ENCODE measurements at places on chromosomes 6 and 20.

DNA sequence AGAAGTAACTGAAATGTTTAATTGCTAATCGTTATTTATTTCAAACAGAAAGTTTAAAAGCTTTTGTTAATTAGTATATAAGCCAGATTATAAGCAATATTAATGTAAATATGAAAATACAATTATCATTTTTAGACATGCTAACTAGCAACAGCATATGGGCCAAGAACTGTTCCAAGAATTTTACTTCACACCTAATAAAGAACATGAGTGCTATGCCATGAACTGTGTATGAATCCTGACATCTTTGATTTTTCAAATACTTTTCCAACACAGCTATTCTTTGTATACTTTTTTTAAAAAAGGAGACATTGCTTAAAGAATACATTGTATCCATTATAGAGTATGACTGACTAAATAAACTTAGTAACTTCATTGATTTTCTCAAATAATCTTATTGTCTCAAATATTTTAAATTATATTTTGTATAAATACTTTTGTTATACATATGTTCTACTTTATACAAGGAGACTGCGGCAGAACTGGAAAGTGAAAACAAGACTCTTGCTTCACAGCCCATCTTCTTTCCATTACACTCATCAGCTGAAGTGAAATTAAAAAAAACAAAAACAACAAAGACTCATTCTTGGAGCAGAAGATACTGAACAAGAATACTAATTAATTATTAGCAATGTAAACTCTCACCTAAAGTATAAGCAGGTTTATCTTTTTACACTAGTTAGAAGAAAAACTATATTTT is 89.9 kb downstream of the EPHA7 start:
- DNase-seq = no peak

DNA sequence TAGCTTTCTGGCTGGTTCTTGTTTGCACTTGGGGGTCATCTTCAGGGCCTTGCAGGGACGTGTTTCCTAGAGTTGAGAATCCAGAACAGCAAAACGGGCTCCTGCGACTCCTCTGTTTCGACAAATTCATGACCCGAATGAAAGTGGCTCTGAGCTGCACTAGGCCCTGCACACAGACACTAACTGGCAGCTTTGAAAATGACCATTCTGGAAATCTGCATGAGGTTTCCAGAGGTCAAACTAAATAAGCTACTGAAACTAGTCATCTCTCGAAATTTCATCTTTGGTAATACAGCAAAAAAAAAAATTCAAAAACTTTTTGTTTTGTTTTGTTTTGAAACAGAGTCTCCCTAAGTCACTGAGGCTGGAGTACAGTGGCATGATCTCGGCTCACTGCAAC is 15.5 kb upstream of the BMP7 start:
- DNase-seq = no peak

DNA sequence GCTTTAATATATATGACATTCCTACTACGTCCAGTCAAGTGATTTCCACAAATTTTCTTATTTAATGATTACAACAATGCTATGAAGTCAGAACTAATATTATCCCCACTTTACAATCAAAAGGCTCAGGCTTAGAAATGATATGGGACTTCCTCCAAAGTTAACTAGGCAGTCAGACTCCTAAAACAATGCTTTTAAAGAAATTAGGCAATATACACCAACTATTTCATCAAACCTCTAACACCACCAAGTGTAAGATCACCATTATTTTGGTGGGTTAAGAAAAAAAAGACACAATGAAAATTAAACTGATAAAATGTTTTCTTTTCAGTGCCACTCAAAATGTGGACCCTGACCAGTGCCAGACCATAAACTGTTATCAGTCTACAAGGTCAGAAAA is 256.1 kb upstream of the RUNX2 start:
- DNase-seq = no peak

- DNase-seq = no peak
These were observed 114.6 kb downstream of the CLIC5 start for GRCh38 chr6:45900808-45901752.

DNA sequence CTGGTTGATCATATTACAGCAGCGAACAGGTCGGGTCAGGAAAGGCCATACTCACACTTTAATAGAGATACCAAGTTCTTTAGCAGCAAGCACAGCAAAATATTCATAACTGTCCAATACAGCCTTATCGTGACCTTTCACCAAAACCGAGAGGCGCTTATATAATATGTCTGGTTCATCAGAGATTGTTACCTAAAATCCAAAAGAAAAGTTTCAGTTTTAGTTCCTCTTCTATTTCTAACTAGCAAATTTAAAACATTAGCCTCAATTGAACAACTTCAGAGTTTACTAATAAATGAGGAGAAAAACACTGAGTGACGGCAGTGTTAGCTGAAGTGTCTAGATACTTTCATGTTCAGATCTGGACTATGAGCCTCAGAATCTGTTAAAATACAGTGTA is 5.9 kb downstream of the MRPS10 start:
- no peak for DNase-seq

DNA sequence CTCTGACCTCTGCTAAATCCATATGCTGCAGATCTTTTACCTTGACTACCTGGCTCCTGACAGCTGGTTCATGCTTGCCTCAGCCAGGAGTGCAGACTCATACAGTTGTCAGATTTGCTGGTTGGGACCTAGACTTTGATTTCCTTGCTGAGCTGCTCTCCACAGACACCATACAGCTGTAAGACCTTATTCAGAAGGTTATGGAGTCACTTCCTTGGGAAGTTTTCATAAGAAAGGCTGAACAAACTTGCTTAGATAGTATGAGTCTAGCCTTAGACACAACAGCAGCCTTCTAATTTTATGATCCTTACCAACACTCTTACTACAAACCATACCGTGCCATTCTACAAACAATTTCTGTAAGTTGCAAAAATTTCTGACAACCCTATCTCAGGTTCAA is 102.9 kb downstream of the EDN1 start:
- DNase-seq = no peak

GRCh38 chr20:24675651-24676352 is 206.4 kb downstream of the SYNDIG1 start:
- no peak for DNase-seq

- no peak for DNase-seq
These were observed 3.8 kb upstream of the DYNLRB1 start for GRCh38 chr20:34512266-34512954.

DNA sequence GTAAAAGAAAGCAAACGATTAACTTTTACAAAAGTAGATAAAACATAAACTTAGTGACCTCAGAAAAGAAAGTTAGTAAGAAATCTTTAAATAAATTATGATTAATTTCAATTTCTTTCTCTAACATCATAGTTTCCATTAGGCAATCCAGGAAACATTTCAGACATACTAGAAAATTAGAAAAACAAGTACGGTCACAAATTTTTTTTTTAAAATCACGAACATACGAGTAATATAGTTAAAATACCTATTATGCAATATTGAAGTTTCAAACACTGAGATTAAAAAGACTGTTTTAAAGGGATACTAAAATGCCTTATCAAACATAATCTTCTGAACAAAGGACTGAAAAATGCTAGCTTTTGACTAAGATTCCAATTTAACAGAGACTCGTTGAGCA is 26.2 kb downstream of the NOL7 start:
- DNase-seq = no peak

DNA sequence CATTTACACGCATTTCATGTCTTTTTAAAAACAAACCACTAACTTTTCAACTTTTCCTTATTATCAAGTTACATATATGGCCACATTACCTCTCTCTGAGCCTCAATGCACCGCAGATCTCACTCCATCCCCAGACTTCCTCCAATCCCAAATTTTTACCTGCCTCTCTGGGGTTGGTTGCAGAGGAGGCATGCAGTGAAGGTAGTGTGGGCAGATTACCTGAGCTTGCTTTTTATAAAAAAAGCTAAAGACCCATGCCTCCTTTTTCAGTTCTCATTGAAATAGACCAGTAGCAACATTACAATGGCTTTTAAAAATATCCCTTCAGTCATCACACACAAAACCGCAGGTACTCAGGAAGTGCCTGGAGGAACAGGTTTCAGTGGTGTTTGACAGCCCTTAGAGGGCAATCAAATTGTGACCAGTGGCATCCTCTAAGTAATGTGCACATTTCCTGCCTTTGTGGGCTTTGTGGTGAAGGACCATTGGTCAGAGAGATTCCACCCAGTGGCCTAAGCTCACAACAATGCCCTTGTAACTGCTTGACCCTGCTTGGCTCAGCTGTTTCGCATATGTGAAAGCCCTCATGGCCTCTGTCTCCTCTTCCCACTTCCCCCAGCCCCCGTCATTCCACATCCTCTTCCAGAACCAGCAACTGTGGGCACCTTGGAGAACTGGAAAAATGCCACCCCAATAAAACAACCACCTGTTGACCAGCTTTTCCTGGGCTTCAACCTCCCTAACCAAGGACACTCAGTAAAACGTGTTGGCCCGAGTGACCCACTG is 30.2 kb upstream of the IL17A start:
- no peak for DNase-seq

DNA sequence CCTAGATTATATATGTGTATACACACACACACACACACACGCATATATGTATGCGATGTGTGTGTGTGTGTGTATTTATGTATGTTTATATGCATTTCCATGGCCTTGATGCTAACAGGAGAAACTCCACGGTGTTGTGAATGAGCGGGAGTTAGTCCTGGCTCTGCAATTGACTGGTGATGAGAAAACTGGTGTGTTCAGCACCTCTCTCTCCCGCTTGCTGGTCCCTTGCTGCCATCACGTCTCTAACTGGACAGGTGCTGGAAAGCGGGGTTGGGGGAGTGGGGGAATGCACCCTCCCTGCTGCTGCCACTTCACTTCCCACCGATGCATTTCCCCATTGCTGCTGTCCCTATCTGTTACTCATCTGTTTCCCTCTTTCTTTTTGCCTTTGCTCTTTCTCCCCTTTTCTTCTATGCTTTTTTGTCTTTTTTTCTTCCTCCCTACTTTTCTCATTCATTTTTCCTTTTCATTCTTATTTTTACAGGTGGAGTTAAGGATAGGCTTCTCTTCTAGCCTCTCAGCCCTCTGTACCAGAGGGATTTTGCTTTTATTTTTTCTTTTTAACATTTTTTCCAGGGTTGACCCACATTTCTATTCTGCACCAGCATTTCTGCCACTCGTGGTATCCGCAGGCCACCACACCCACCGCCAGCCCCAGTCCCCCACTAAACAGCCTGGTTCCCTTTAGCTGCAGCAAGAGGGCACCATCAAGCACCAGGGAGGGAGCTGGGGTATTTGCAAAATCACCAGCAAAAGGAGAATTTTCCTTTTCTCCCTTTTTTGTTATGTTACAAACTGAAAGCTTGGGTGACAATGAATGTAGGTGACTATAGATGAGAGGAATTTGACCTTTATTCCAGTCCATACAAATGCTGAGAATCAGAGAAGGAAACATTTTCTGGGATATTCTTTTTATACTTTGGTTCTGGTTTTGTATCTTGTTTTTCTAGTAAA is 115.6 kb downstream of the TCP11 start:
- no peak for DNase-seq

DNA sequence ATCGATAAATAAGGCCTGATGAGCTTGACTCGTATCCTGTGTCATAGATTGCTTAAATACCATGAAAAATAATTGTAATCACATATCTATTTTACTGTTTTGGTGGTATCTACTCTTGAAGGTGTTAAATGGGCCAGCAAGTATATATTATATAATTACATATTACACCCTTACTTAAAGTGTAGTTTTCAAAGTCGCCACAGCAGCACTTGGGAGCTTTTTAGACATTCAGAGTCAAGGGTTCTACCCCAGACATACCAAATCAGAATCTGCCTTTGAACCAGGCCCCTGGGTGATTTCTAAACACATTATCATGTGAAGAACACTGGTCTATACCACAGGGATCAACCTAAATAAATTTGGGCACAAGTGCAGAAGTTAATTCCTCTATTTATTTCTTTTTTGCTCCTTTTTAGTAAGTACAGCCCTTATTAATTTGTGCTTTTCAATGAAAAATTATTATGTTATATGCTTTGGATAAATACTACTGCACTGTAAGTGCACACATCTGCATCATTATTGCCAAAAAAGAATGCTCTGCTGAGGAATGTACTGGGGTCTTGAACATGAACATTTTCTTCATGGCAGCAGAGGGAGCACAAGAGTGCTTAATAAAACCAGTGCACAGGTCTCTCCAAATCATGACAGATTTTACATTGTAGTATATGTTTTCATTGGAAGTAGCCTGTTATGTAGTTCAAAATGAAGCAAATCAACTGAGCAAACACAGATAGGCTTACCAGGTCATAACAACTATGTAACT is 3.1 kb upstream of the ATXN1 start:
- peak; percentile 57 for DNase-seq

DNA sequence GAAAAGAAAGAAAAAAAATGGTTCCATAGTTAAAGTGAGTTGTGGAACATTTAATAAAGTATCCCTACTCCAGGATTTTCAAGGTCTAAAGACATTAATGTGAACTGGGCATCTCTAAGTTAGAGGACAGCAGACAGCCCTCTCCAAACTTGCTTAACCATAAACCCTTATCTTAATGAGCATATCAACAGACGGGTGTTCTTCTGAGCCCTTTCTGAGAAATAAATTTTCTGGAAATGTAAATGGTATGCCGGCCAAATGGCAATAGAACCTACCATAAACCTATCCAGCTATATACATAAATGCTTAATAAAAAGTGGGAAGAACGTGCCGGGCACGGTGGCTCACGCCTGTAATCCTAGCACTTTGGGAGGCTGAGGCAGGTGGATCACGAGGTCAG is 12.5 kb downstream of the SLC18B1 start:
- no peak for DNase-seq

DNA sequence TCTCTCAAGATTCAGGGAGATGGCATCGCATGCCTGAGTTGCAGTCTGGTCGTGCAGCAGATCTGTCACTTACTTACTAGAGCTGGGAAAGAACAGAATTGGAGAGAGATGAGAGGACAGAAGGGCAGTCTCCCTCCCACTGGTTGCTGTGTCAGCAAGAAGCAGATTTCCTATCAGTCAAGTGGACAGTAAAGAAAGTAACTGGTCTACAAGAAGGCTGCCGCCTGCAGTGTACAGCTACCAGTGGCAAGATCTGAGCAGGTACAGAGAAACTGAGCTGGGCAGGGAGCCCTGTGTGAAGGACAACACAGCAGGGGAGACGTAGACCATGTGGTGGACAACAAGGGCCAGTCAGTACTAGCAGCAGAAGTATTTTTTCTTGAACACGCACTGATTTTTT is 49.5 kb upstream of the PCSK2 start:
- no peak for DNase-seq

DNA sequence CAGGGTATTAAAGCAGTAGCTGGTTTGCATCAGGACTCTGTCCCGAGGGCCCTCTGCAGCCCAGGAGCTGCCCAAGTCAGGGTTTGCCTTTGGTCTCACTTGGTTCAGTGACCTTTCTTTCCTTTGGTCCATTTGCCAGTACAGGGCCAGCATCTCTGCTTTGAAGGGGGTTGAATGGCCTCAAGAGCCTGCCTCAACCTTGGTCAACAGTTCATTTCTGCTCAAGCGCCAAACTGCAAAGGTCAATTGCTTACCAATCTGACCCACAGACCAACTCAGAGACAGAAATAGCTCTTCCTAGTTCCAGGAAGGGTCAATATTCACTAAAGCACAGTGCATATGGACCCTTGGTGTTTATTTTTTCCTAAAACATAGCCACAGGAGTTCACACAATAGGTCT is 19.4 kb downstream of the VIP start:
- DNase-seq = no peak
